ENCODE measurements at places on chromosomes 5 and 9. TPM values are rescaled to one million over a fixed set of nuclear protein-coding genes. Genes with fewer than 3 reads are reported as not detected.

SMIM33 gene
- total RNA-seq: not detected

ARID3C gene
- not detected for total RNA-seq

FOXE1 gene
- total RNA-seq: not detected

CNTNAP3 gene
- 56.0 TPM for total RNA-seq

C5orf58 gene
- total RNA-seq: not detected

DNA sequence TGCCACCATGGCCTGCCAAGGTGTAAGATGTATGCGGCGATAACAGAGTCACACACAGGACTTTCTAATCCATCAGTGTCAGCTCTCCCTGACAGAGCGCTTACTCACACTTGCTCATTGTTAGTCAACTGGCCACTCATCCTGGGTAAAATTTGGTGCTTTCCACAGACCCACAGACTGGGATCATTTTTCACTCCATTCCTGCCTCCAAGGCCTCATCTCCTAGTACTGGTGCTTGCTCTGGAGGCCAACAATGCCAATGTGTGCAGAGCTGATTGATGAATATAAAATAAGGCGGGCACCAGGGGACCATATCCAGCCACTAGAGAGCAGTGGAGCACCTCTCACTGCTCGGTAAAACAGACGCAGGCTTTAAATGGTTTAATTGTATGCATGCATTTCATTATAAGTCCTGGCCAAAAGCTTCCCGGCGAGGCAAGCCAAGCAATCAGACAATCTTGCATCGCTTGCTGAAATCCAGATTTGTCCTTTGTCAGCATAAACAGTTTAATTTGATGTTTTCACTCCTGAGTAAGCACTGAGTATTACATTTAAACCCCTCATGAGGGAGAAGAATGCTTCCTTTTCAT, 22.3 kb downstream of the PSMB7 start:
- peaks cover 74% of the 10 kb centered on the region for H3K4me1 ChIP-seq
- peaks cover 22% of the 10 kb centered on the region for H3K36me3 ChIP-seq
- no peak for ATAC-seq
- no peak overlapping the region for H3K27ac ChIP-seq
- no peak overlapping the region for H3K4me3 ChIP-seq
- H3K27me3 ChIP-seq: no peaks in the 10 kb centered on the region

GRCh38 chr9:117744856-117745389, 40.7 kb downstream of the TLR4 start:
- H3K27ac ChIP-seq: no peak overlapping the region
- peak overlapping the region; percentile 42 for H3K4me3 ChIP-seq
- peaks cover 9% of the 10 kb centered on the region for H3K4me1 ChIP-seq
- peaks cover 69% of the 10 kb centered on the region for H3K27me3 ChIP-seq

- H3K4me1 ChIP-seq: no peaks in the 10 kb centered on the region
- ATAC-seq: no peak
- H3K27ac ChIP-seq: no peak overlapping the region
- no peaks in the 10 kb centered on the region for H3K27me3 ChIP-seq
Measured at GRCh38 chr9:111798786-111799185, 4.0 kb upstream of the SHOC1 start.

DNA sequence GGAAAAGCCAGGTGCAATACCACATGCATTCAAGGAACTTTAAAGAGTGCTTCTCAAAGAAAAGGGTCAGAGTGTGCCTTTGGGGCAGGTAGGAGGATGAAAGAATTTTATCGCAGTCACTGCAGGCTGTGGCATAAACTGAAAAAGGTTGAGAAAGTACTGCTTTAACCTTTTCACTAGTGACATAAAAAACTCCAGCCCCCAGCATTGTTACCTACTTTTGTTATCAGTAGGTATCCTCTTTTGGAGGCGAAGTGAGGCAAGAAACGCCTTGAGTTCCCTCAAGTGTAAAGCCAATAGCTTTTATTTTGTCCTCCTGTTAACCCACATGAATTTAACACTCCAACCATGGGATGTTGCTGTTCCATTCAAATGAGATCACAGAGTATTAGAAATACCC, 64.7 kb upstream of the CHD1 start:
- no peak for ATAC-seq
- no peaks in the 10 kb centered on the region for H3K4me1 ChIP-seq
- H3K36me3 ChIP-seq: no peaks in the 10 kb centered on the region
- no peak overlapping the region for H3K4me3 ChIP-seq
- H3K27ac ChIP-seq: no peak overlapping the region
- no peaks in the 10 kb centered on the region for H3K27me3 ChIP-seq

DNA sequence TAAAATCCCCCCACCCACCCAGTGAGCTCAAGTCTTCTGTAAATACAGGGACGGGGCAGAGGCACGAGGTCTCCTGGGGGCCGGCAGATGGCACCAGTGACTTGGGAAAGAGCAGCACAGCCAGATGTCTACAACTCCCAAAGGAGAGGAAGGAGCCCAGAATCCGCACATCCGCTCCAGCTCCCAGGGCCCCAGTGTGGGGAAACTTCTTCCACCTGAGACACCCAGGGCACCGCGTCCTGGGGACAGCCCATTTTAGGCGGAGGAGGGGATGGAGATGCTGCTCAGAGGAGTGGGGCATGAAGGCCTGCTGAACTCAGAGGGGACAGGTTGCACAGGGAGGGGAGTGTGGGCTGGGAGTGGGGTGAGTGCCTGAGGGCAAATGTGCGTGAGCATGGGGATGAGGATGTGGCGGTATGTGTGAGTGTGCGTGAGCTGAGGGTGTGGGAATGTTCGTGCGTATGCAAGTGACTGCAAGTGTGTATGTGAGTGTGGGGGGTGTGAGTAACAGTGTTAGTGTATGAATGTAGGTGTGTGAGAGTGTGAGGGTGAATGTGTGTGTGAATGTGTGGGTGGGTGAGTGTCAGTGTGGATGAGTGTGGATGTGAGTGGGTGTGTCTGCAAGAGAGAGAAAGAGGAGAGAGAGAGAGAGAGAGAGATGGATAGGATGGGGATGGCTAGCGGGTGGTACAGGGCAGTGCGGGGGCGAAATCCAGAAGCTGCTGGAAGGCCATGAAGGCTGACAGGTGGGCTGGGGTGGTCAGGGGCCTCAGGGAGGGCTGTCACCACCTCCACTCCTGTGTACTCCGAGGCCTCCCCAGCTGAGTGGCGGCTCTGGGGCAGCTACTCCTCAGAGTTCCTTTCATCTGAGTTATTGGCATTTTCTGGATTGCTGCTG, 63.5 kb downstream of the DUSP1 start:
- no peak overlapping the region for H3K27ac ChIP-seq
- peaks cover 5% of the 10 kb centered on the region for H3K27me3 ChIP-seq
- ATAC-seq: peak; percentile 31
- H3K36me3 ChIP-seq: no peaks in the 10 kb centered on the region

DNA sequence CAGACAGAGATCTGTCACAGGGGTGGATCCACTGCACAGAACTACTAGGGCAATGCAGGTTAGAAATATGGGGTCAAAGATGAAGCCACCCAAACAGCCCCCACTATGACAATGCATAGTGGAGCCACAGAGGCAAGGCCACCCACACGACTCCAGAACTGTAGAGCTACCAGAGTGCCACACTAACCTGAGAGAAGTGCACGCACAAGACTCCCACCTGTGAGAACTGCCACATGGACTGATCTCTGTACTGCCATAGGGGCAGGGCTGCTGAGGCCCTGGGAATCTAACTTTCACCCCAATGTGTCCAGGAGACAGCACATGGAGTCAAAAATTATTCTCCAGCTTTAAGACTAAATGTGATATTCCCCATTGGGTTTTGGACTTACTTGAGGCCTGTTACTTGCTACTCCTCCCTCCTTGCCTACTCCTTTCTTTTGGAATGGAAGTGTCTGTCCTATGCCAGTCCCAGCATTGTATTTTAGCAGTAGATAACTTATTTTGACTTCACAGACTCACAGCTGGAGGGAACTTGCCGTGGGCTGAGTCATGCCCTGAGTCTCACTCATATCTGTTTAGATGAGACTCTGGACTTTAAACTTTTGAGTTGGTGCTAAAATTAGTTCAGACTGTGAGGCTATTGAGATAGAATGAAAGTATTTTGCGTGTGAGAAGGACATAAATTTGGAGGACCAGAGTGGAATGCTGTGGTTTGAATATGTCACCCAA, 853.3 kb downstream of the MAT2B start:
- H3K4me3 ChIP-seq: no peak overlapping the region
- no peaks in the 10 kb centered on the region for H3K27me3 ChIP-seq
- no peak overlapping the region for H3K27ac ChIP-seq
- no peaks in the 10 kb centered on the region for H3K4me1 ChIP-seq

GRCh38 chr9:134502809-134503211, 138.8 kb upstream of the COL5A1 start:
- no peak overlapping the region for H3K27ac ChIP-seq
- peaks cover 45% of the 10 kb centered on the region for H3K27me3 ChIP-seq
- no peak overlapping the region for H3K4me3 ChIP-seq
- no peaks in the 10 kb centered on the region for H3K36me3 ChIP-seq
- H3K4me1 ChIP-seq: peaks cover 20% of the 10 kb centered on the region
- peak; percentile 97 for ATAC-seq

Data from gastroesophageal sphincter (tissue), 4 donors.